ENCODE measurements at places on chromosomes 11 and 22.

GRCh38 chr11:130042093-130042591 is 27.6 kb upstream of the APLP2 start:
- DNase-seq = peak; percentile 71

DNA sequence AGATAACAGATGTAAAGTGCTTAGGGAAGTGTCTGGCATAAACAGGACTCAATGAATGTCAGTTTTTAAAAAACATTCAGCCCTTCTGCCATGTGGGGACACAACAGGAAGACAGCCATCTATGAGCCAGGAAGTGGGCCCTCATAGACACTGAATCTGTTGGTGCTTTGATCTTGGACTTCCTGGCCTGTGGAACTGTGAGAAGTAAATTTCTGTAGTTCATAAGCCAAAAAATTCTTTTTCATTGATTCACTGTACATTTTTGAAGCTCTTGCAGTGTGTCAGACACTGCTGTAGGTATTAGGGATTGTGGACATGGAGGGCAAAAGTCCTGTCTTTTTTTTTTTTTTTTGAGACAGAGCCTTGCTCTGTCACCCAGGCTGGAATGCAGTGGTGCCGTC is 188.6 kb downstream of the HIPK3 start:
- no peak for DNase-seq

- DNase-seq = no peak
These were observed 5.9 kb downstream of the SLC17A6 start for GRCh38 chr11:22344081-22344480.

- DNase-seq = no peak
These were observed 1.2 kb upstream of the MPPED2 start for GRCh38 chr11:30587269-30587812.

- no peak for DNase-seq
These were observed 7.3 kb downstream of the ADORA2A start for GRCh38 chr22:24434471-24435322.

- no peak for DNase-seq
These were observed 658.9 kb upstream of the CCDC179 start for GRCh38 chr11:23519194-23519593.

- no peak for DNase-seq
These were observed 164.0 kb upstream of the RASSF10 start for GRCh38 chr11:12845163-12845562.

GRCh38 chr11:79101656-79102055 is 339.2 kb downstream of the TENM4 start:
- DNase-seq = no peak

GRCh38 chr22:48042621-48043395 is 1280.4 kb downstream of the TBC1D22A start:
- DNase-seq = no peak

DNA sequence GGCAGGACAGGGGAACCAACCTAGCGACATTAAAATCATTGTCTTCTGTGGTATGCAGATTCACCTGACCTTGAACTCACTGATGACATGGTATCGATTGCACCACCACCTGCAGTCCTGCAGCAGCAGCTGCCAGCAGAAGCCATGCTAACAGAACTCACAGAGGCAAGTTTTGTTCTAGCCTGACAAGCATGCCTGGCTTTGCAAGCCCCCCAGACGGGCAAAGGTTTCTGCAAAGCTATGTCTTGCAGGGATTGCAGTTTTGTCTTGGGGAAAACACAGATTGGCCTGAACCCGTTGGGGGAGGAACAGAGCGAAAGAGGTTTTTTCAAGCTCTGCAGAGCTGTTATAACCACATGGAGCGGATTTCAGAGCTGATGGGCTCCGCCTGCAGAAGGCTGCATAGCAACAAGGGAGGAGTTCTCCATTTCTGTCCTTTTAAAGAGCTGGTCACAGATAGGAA is 221.0 kb downstream of the HIPK3 start:
- no peak for DNase-seq

DNA sequence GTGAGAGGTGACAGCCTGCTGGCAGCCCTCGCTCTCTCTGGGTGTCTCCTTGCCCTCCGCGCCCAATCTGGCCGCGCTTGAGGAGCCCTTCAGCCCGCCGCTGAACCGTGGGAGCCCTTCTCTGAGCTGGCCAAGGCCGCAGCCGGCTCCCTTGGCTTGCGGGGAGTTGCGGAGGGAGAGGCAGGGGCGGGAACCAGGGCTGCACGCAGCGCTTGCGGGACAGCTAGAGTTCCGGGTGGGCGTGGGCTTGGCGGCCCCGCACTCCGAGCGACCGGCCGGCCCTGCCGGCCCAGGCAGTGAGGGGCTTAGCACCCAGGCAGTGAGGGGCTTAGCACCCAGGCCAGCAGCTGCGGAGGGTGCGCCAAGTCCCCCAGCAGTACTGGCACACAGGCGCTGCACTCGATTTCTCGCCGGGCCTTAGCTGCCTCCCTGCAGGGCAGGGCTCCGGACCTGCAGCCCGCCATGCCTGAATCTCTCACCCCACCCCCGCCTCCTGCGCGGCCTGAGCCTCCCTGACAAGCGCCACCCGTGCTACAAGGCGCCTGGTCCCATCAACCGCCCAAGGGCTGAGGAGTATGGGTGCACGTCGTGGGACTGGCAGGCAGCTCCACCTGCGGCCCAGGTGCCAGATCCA is 1526.1 kb downstream of the FAM181B start:
- DNase-seq = no peak

- no peak for DNase-seq
These were observed 2.5 kb downstream of the LARGE2 start for GRCh38 chr11:45924927-45925326.

GRCh38 chr11:7543302-7543701 is 29.5 kb downstream of the PPFIBP2 start:
- no peak for DNase-seq

DNA sequence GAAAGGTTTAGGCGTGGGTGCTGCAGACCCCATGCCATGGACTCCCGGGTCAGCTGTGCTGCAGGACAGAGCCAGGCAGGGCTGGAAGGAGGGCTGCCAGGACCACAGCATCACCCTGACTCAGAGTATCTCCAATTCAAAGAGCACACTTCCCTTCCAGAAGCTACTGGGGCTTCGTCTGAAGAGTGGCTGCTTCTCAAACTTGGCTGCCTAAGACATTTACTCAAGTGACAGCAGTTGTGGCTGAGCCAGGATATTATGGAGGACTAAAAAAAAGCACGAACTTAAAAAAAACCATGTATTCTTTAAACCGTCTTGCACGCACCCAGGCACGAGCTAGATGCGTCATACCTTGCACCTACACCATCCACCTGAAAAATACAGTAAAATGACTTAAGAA is 13.0 kb upstream of the BID start:
- DNase-seq = no peak

DNA sequence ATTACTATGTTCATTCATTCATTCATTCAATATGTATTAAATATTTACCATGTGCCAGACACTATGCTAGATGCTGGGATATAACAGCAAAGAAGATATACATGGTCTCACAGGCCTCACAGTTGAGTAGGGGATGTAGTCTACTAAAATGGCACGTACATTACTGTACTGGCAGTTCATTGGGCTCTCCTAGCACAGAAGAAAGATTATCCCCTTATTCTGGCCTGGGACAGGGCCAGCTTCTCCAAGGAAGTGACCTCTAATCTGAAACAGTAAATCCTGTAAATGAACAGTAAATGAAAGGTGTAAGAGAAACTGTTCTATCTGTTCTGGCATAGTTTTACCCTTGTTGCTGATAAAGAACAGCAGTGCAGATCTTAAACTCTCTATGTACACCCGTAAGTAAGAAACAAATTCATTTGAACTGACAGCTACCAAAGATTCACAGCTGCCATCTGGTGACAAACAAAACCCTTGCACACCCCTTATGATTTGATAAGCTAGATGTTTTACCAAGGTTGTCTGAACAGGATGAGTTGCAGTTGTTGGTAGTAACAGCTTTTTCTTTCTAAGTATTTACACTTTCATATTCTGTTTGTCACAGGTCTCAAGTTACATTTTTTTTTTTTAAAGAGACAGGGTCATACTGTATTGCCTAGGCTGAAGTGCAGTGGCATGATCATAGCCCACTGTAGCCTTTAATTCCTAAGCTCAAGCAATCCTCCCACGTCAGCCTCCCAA is 263.1 kb downstream of the TMEM135 start:
- no peak for DNase-seq

DNA sequence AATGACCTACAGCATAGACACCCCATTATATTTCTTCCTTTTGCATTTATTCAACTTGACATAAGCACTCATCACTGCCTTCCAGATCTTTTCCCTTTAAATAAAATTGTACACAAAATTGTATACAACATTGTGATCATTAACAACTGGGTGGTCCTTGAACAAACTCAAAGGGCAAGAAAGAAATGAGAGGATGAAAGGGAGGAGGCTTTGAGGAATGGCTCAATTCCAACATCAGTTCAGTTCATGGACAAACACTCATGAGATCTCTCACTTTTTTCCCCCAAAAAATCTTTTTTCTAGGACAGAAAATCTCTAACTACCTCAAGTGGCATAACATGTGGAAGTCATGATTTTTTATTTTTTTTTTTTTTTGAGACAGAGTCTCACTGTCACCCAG is 113.7 kb downstream of the PLEKHA7 start:
- no peak for DNase-seq

DNA sequence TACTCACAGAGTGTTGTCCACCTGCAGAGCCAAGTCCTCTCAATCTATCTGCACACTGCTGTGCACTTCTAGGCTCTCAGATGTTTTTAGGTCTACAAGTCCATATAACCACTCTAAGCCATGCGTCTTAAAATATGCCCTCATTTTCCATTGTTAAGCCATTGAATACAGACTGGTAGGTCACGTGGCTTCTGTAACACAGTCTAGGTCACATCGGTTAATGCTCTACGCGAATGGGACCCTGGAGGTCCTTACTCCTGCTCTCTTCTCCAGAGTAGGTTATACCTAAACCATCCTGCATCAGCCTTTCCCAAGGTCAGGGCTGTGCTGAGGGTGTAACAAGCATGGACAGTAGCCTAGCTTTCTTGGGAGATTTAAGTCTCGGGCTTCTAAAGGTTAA is 819 bp downstream of the JAML start:
- DNase-seq = no peak

DNA sequence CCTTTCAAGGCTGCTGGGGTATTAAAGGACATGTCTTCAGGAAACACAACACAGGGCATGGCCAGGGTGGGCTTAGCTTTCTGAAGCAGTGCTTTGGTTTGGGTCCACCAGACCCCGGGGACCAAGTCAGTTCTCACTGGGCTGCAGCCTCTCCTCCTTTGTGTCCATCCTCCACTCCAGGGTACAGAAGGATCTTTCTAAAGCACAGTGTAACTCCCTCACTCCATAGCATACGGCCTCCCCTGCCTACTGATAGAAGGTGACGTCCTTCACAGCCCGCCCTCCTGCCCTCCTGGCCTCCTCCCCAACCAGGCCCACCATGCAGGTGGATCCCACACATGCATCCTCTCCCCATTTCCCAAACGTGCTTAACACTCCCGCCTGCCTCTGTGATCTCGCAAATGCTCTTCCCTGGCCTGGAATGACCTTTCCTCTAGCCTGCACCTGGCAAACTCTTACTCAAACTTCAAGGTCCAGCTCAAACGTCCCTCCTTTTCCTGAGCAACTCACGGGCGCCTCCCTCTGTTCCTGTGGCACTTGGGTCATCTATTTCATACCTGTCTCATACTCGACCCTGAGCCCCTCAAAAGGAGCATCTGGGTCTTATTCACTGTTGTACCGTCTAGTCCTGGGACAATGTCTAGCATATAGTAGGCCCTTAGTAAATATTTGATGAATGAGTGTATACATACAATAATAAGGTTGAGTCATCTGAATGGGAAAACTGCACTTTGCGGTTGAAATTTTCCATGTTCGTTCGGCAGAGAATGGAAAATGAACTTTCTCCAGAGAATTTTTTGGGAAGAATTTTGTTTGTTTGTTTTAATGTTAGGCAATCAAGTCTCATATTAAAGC is 187.7 kb downstream of the EFCAB6 start:
- DNase-seq = no peak

DNA sequence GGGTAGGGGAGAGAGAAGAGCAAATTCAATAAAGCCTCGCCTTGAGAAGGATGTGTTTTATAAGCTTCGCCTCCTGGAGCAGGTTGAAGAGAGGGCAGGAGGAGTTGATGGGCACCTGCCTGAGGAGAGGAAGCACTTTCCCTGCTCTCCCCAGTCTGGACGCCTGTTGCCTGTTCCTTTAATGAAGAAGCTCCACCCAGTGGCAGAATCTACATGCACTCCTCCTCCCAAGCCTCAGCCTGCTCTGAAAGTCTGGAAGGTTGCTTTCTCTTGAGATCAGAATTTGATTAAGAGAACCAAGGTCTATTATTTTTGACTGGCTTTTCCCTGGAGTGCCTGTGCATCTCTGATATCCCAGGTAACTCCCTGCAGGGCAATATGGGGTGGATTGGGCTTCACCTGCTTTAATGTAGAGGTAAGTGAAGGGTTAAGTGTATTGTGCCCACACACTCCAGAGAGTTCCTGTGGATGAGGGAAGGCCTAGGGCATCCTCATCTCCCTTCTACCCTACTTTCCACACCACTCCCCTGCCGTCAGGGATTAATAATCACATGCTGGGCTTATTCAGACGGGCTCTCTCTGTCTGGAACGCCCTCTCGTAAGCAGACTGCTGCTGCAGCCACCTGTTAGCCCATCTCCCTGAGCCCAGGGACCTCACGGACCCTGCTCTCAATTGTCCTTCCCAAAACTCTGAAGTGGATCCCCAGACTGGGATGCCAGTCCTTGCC is 22.3 kb downstream of the NTM start:
- DNase-seq = no peak

- no peak for DNase-seq
These were observed 17.5 kb upstream of the CBX7 start for GRCh38 chr22:39169797-39170466.

DNA sequence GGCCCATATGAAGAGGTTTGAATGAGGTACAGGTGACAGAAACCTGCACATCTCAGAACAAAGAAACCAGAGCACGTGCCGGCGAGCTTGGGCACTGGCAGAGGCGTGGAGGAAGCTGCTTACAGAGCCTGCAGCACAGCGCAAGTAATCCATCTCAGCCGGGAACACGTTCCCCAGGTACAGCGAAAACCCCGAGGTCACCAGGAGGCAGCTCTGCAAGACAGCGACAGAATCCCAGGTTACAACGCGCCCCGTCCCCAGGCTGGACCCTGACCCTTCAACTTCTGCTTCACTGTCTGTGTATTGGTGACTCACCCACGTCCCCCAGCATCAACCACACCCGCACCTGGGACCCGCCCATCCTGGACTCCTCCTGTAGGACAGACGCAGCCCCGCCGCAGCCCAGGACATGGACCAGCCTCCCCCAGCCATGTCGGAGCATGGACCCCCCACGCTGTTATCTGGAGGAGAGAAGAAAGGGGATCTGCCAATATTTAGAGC is 2.2 kb downstream of the MLC1 start:
- no peak for DNase-seq

DNA sequence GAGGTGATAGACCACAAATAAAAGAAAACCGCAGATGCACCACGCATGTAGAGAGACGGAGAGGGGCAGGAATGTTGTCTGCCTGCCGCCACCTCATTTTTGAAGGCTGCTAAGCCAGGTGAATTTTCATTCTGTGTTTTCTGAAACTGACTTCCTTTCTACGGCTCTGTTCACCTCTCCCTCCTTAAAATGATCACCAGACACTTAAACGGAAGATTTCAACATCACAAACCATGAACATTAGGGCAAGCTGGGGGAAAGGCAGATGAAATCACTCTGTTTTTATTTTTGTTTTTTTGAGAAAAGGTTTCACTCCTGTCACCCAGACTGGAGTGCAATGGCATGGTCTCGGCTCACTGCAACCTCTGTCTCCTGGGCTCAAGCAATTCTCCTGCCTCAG is 232.4 kb downstream of the MIAT start:
- DNase-seq = no peak

GRCh38 chr11:115676768-115677167 is 172.6 kb upstream of the CADM1 start:
- peak; percentile 39 for DNase-seq

- no peak for DNase-seq
These were observed 1167.6 kb downstream of the JRKL start for GRCh38 chr11:97557399-97557798.
